ENCODE measurements at places on chromosomes 1 and 21. TPM values are rescaled to one million over a fixed set of nuclear protein-coding genes. Genes with fewer than 3 reads are reported as not detected.

- DNase-seq, result no peak
Measured at GRCh38 chr1:166869318-166870099, 6.6 kb downstream of the TADA1 start.

GRCh38 chr1:231497629-231498152 lies 30.8 kb upstream of the TSNAX start:
- no peak for DNase-seq

DNA sequence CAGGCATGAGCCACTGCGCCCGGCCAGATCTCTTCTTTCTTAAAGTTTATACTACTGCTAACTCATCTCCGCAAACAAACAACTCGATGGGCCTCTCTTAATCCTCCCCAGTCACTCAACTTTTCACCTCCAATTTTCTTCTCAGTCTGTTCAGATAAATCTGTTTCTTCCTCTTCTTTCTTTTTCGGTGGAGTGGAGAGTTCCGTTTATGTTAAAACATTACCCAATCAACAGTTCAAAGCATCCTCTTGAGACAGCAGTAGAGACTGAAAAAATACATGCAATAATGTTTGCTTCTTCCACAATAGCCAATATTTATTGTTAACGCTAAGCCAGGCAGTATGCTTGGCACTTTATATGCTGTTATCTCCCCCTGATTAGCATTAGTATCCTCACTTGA lies 1.4 kb upstream of the ANKRD13C start:
- DNase-seq, result no peak

GRCh38 chr1:203839081-203839480 lies 22.3 kb upstream of the SNRPE start:
- no peak for DNase-seq

Gene RCSD1
- total RNA-seq, result 185 TPM

Gene NR1I3
- 0.15 TPM for total RNA-seq

Gene ANKRD45
- not detected for total RNA-seq

Gene SMPDL3B
- not detected for total RNA-seq
